ENCODE measurements at places on chromosomes 1 and 21.
A peak's percentile ranks its signal among the peaks of the same experiment; 100 is the strongest.

- DNase-seq, result no peak
These were observed 224.4 kb upstream of the COA6 start for GRCh38 chr1:234148816-234149215.

- peak; percentile 83 for DNase-seq
These were observed 37.7 kb upstream of the KCNJ15 start for GRCh38 chr21:38219049-38219628.

DNA sequence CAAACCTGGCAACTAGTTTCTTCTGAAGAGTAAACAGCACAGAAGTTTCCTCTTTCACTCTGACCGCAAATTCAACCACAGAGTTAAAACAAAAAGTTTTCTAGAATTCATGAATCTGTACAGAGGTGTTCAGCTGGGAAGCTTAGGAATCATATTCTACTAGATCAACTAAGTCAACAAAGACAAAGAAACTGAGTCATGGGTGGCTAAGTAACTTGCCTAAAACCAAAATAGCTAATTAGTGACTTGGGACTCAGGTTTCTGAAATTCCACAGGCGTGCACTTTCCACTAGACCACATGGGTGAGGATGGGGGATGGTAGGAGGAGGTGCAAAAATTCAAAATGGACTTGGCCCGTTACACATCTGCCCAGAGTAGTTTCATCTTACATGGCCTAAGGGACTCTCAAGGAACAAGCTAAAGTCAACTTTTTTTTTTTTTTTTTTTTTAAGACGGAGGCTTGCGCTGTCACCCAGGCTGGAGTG is 25.8 kb downstream of the PTPN14 start:
- DNase-seq, result no peak

GRCh38 chr1:230220478-230220877 is 153.4 kb downstream of the GALNT2 start:
- DNase-seq, result no peak

DNA sequence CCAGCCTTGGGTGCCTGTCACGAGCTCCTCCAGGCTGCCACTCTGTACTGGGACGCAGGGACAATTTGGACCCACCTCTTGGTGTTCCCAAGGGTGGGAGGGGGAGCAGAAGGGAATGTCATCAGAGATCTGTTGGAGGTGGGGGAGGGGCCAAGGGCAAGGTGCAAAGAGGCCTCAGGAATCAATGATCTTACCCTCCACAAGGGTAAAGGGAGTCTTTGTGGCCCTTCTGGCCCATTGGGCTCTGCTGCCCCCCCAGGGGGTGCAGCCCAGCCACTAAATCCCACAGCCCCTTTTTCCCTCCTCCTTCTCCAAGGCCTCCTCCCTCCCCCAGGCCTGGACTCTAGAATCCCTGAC is 8.5 kb downstream of the TTC39A start:
- no peak for DNase-seq

DNA sequence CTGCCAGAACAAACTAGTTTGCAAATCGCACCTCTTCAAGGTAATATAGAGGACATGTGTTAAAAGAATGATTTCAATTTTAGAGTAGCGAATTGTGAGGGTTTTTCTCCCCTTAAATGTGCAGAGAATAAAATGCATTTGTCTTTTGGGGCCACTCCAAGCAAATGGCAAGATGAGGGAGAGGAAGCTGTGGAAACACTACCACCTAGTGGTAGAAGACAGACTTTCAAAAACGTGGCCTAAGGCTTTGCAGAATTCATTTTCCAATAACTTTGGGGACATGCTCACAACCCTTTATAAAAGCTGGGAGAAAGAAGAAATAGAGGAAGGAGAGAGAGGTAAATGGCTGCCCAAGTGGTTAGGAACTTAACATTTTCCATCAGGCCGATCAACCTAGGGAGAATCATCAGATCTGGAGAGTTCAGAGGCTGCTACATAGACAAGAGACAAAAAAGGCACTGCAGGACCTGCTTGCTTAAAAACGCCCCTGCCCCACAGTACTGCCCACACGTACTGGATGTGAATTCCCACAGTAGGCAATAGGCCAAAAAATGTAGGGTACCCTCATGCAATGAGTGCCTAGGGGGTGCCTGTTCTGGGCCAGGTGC is 15.7 kb upstream of the RCAN1 start:
- peak; percentile 68 for DNase-seq

GRCh38 chr1:12477936-12478611 is 139.9 kb downstream of the DHRS3 start:
- peak; percentile 7 for DNase-seq

GRCh38 chr1:198775606-198776005 is 136.8 kb downstream of the PTPRC start:
- no peak for DNase-seq

DNA sequence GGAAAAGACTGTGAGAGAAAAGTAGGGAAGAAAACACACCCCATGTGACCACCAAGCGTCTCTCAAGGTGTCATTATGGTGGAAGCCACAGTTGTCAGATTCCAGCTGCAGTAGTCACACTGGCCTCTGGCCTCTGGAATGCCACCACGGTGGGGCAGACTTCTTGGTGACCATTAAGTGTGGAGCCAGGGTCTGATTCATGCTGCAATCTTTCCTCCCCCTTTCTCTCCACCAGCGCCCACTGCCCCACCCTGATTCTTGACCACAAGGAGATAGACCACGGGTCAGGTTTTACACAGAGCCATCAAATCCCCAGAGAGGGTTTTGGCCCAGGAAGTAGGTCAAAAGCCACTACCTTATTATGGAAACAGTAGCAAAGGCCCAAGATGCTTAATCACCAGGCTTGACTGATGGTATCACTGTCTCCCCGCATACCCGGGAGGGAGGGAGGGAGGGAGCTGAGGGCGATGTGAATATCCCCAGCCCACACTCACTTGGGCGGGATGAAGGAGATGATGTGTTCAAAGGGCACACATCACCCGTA is 52.7 kb upstream of the GRHL3 start:
- DNase-seq, result no peak

- DNase-seq, result no peak
These were observed 22.2 kb downstream of the EBNA1BP2 start for GRCh38 chr1:43149889-43150288.

GRCh38 chr1:180249725-180250498 is 19.8 kb downstream of the LHX4 start:
- no peak for DNase-seq

GRCh38 chr1:223513309-223513708 is 120.1 kb downstream of the CCDC185 start:
- DNase-seq, result no peak

DNA sequence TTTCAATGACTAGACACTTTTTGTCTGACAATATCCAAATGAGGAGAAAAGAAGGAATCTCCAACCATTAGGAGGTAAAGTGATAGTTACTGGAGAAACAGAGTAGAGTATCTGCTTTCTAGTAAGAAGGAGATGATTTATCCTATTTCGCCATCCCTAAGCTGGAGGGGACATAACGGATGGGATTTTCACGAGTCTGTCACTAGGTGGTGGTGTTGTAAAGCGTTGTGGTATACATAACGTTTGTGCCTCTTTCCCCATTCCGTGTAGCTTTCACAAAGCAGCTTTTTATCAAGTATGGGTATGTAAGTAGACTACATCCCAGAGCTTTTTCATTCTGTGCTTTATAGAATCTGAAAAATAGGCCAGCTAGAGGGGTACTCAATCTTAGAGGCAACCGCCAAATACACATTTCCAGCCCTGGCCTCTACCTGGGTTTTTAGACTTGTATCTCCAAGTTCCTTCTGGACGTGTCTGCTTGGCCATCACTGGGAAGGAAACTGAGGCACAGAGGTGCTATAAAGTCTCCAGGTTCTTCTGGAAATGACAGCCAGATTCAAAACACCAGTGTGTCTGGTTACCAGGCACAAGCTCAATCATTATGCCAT is 33.3 kb upstream of the FAM3B start:
- DNase-seq, result peak; percentile 89

GRCh38 chr1:204313675-204314074 is 46.1 kb downstream of the PLEKHA6 start:
- no peak for DNase-seq

DNA sequence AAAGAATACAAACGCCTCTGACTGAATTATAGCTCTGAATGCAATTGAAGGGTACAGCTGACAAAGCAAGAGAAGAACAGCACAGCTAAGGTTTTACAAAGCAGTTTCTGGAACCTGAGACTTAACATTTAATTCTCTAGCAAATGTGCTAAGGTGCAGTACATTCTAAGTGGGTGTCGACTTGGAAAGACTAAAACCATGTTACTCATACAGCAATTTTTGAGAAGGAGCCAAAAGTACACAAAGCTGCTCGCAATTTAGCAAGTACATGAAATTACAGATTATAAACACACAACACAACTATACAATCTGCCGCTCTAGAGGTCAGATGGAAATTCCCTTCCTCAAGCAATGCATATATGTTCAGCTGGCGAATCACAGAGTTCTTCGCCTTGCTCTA is 121.9 kb downstream of the TIAM1 start:
- DNase-seq, result no peak

GRCh38 chr1:85563139-85563538 is 17.4 kb upstream of the CCN1 start:
- DNase-seq, result no peak

- no peak for DNase-seq
These were observed 18.9 kb upstream of the SDC3 start for GRCh38 chr1:30927448-30927847.

Measured in inflammatory macrophage (primary cell).